NCI-H526 treated with DMSO at 0.1 percent for 48 hours (cell line): ENCODE measurements at places on chromosomes 6 and 20.
A peak's percentile ranks its signal among the peaks of the same experiment; 100 is the strongest.

- peak; percentile 82 for DNase-seq
Observed at GRCh38 chr6:66321017-66321416, 614.0 kb upstream of the EYS start.

GRCh38 chr6:2859185-2859700, 17.6 kb upstream of the SERPINB1 start:
- DNase-seq = no peak

DNA sequence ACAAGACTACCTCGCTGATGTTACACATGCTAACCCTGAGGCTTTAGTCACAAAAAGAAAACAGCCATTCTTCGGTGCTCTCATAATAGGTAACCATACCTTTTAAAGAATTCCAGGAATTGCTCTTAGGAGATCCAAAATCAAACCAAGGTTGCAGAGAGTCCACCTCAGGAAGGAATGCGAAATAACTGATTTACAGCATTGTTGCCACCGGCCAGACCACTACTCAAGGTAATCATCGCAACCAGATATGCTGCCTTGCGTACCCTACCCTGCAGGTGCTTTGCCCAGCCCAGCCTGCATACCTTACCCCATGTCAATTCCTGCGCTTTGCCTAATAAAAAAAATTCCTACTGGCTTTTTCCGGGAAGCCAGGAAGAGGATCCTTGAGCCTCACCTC, 27.0 kb downstream of the NUP153 start:
- no peak for DNase-seq

DNA sequence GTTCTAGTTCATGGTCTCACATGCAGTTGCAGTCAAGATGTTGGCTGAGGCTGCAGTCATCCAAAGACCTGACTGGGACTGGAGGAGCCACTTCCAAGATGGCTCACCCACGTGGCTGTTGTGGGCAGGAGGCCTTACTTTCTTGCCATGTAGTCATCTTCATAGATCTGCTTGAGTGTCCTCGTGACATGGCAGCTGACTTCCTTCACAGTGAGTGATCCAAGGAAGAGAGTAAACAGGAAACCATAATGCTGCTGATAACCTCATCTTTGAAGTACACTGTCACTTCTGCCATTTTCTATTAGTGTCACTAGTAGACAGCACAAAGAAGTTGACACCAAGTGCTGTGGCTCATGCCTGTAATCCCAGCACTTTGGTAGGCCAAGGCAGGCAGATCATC, 40.1 kb upstream of the AKIRIN2 start:
- DNase-seq = no peak

- no peak for DNase-seq
Observed at GRCh38 chr6:138537106-138537505, 37.8 kb upstream of the NHSL1 start.

GRCh38 chr20:25459111-25459830, 51.8 kb downstream of the GINS1 start:
- DNase-seq = no peak

- no peak for DNase-seq
Observed at GRCh38 chr6:107342144-107342543, 117.2 kb downstream of the PDSS2 start.

DNA sequence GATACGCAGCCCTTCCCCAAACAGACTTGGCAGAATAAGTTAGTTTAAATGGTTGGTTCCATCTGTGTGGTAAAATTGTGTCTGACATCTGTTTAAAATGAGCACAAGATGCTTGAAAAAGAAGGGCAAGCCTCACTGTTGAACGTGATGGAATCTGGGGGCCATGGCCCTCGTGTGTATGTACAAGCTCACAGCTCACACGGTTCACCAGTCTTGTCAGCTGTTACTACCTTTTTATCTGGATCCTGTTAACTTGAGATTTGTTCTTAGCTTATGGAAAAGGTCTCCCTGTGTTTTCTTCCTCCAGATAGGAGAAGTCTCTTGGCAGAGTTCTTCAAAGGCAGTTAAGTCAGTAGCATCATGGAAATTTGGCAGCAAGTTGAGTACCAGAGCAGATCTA, 270.6 kb downstream of the KHDC1L start:
- no peak for DNase-seq

GRCh38 chr6:14883921-14884320, 361.9 kb upstream of the JARID2 start:
- no peak for DNase-seq

DNA sequence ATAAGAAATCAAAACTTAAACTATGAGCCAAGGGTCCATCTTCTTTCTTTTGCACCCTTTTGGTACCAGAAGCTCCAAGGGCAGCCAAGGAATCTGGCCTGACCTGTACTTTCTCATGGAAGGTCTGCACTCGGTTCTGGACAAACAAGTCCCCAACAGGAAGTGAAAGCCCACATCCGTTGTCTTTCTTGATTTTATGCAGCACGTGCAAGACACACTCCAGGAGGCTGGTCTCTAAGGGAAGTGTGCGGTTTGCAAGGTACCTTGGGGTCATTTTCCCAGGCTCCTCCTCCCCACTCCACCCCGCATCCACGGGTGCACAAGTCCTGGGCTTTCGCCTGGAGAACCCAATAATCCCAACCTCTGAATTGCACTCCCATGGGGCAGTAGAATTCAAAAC, 101.9 kb downstream of the NFATC2 start:
- DNase-seq = no peak

DNA sequence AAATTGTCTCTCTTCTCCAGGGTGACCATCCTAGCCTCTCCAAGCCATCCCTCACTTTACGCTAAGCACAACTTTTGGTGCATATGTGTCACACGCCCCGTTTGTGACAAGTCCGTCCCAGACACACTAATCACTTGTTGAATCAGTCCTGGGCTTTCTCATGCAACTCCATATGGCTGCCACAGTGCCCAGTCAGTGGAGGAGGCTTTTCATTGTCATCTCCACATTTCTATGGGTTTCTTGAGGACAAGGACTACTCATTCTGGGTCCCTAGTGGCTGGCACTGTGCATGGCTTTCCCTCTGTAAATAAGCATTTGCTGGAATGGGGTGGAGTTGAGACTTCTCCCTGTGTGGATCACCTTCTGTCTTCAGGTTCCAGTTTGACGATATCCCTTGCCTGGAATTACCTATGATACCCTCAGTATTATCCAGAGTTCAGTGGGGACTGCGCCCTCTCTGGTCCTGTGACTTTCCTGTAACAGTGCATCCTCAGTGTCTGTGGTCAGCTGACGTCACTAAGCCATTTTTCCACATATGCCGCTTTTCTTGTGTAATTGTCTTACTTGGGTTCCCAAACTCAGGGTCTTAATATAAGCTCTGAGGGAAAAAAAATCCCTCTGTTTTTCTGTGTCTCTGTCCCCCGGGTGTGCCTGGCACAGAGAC, 59.8 kb upstream of the MYL9 start:
- DNase-seq = no peak

- no peak for DNase-seq
Observed at GRCh38 chr6:35505999-35506412, 6.7 kb downstream of the TULP1 start.

DNA sequence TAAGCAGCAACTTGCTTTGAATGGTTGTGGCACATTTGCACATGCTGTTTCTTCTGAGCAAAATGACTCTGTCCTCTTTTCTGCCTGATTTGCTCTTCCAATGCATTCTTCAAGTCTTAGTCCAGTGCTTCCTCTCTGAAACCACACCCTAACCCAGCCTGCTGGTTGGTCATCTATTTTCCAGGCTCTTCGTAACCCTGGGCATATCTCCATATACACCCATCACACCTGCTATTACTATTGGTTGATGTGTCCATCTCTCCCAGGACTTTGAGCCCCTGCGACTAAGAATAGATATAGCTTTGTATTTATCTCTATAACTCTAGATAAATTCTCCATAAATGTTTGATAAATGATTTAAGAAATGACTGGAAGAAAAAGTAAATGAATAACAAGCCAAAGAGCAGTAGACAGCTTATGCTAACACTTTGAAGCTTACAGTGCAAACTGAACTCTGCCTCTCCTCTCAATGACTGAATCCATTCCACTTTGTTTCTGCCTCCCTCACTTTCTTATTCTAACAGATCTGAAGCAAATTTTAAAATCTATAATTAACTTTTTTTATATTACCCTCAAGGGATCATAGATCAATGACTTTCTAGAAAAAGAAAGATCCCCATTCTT, 59.7 kb upstream of the NT5E start:
- DNase-seq = no peak

GRCh38 chr20:3705970-3706739, 6.2 kb downstream of the SIGLEC1 start:
- DNase-seq = no peak

DNA sequence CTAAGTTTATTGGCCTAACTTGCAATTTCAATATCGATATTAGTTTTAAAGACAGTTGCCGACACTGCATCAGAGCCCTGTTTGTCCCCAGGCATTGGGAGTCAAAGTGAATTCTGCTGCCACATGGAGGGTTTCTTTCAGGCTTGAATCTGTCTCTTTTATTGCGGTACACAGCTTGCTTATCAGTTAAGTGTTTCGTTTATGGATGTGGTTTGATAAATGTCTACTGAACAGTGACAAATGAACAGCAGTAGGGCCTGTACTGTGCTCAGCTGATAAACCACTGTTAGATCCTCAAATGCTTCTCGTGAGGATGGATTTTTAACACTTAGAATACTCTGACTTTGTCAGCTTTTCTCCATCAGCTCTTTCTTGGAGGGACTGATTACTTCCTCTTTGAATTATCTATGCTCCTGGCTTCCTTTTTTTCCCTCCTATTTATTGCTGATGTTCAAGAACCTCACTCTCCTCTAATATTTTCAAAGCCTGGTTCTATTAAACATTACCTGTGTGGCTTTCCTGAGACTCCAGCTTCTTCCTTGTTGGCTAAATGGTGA, 240.8 kb downstream of the PLCB1 start:
- no peak for DNase-seq

- peak; percentile 65 for DNase-seq
Observed at GRCh38 chr6:69097948-69098347, 462.9 kb downstream of the ADGRB3 start.

- DNase-seq = no peak
Observed at GRCh38 chr20:50062006-50062838, 50.7 kb downstream of the UBE2V1 start.

DNA sequence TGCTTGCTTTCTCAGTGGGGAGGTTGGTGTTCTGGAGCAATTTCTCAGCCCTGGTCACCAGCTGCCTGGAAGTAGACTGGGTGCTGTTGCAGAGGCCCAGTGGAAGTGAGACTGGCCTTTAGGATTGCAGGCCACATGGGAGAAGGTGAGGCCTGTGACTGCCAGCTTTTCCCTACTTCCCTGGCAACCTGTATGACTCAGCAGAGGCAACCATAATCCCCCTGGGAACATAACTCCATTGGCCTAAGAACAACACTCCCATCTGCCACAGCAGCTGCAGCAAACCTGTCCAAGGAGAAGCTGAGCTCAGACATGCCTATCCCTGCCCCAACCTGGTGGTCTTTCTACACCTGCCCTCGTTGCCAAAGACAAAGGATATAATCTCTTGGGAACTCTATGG, 473.5 kb upstream of the SPTLC3 start:
- DNase-seq = no peak

DNA sequence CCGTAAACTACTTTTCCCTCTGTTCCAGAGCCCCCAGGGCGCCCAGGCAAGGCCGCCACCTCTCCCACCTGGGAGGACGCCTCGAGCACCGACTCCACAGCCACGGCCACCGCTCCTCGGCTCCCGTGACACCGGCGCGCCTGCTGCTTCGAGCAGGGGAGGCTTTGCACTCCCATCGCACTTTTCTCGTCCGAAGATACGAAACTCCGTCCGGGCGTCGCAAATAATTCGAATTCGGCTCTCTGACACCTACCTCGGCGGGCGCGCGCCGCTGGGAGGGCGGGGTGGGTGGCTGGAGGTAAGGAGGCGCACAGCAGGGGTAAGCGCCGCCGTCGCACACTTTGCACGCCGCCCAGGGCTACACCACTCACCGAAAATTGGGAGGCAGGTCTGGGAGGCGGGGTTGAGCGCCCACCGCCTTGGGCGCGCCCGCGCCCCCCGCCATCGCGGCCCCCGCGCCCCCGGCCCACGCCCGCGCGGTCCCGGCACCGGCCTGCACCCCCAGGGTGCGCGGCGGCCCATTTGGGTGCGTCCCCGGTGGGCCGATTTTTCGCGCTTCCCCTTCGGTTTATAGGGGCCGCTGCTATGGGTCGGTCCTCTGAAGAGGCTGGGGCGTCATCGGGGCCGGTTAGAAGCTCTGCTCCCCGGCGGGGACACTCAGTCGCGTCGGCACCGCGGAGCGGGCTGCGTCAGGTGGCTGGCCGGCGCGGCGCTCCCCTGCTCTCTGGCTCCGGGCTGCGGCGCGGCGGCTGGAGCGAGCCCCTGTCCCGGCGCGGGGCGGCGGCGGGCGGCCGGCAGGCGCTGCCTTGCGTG, 36.2 kb downstream of the GNAS start:
- peak; percentile 50 for DNase-seq

- DNase-seq = no peak
Observed at GRCh38 chr6:79193971-79194370, 40.5 kb downstream of the HMGN3 start.

- DNase-seq = no peak
Observed at GRCh38 chr6:32148289-32149091, 3.2 kb downstream of the PRRT1 start.

DNA sequence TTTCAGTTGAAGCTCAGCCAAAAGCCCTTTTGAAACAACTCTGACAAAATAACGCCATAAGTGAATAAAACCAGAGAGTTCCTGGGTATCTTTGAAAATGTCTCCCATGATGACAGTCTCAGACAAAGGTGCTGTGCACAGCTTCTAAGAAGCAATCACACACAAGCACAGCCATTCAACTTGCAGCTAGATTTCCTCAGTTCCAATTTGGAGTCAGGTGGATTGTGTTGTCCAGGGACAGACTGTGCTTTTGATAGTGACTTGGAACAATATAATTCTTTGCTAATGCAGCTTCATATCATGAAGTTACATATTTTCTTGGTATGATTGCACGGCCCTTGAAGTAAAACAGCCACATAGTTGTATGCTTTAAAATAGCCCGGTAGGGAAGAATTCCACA, 105.6 kb downstream of the FARS2 start:
- no peak for DNase-seq

GRCh38 chr6:3026791-3027626, 27.3 kb downstream of the NQO2 start:
- DNase-seq = no peak

DNA sequence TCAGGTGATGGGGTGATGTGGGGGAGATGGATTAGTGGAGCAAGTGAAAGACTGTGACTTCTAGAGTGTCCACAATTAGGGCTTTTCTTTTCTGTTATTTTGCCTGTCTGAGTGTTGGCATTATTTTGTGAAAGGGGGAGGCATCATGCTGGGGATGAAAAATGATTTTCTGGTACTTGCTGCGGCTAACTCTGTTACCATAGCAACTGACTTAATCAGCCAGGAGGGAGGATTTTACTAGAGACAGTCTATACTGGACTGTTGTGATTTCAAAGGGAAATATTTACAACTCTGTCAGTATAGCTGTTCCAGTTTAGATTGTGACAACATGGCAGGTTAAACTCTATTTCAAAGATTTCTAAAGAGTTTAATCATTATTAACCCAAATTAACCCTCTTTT, 30.4 kb upstream of the MRAP2 start:
- DNase-seq = no peak
